Amniotic epithelial cell (primary cell): ENCODE measurements at places on chromosomes 16 and 17.

DNA sequence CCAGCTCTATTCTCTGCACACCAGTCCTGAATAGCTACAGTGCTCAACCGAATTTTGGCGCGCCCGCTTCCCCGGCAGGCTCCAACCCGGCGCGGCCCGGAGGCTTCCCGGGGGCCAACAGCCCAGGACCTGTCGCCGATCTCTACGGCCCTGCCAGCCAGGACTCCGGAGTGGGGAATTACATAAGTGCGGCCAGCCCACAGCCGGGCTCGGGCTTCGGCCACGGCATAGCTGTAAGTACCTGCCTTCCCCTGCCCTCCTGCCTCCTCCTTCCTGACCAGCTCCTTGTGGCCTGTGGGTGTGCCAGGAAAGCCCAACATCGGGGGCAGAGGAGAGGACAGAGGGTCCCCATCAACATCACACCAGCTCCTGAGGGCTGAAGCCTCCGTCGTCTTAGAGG is 70.2 kb downstream of the CCDC182 start:
- no peak for DNase-seq

- DNase-seq = no peak
These were observed 115.9 kb downstream of the SEC14L1 start for GRCh38 chr17:77256710-77257109.

DNA sequence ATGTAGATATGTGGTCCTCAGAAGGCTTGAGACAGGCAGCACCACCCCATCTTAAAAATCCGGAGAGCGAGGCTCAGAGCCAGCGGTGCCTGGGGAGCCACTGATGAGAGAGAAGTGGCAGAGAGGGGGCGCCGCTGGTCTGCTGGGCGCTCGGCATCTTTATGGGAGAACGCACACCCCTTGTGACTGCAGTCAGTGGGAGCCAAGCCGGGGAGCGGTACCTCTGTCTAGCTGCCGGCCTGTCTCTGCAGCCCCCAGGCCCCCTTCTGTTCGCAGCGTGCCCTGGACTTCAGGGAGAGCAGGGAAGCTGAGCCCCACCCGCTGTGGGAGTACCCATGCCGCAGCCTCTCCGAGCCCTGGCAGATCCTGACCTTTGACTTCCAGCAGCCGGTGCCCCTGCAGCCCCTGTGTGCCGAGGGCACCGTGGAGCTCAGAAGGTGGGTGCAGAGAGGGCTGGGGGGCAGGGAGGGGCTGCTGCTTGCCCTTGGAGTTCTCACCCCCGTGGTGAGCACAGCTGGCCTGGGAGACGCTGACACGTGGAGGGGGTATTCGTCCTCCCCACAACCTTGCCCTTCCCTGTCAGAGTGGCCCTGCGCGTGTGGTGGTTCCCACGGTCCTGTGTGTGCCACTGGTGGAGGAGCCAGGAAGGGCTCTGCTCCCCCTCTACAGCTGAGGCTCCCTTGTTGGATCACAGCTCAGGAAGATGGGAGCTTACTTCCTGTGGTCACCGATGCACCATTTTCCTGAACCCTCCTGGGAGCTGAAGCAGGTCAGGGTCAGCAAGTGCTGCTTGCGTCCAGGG is 44.8 kb downstream of the PRMT7 start:
- no peak for DNase-seq

DNA sequence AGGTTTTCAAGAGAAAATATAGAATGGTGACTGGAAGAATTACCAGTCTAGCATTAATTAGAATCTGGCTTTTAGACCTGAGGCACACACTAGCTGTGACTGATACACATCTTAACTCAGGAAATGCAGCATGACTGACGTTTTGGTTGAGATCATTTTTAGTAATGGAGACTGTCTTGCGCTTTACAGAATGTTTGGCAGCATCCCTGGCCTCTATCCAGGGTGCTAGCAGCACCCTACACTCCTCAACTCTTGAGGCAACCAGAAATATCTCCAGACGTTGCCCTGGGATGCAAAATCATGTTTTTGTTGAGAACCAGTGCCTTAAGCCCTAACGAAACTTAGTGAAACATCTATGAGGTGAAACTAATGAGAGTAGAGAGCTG is 109.0 kb downstream of the HS3ST3A1 start:
- no peak for DNase-seq

- no peak for DNase-seq
These were observed 17.1 kb upstream of the CCR7 start for GRCh38 chr17:40582328-40582901.

DNA sequence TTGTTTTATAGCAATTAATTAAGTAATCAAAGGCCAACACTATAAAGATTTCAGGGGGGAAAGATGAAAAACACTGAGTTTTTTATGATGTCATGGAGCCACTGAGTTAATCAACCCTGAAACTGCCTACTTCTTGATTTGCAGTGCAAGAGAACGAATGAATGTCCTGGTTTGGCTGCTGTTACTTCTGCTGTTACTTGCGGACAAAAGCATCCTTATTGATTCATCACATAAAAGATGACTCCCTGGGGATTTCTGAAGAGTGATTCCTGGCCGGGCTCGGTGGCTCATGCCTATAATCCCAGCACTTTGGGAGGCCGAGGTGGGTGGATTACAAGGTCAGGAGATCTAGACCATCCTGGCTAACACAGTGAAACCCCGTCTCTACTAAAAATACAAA is 10.9 kb upstream of the SPNS3 start:
- DNase-seq = no peak

GRCh38 chr17:40416671-40417070 is 1.0 kb downstream of the TOP2A start:
- no peak for DNase-seq

- no peak for DNase-seq
These were observed 189.7 kb downstream of the SNX29 start for GRCh38 chr16:12166271-12166670.

DNA sequence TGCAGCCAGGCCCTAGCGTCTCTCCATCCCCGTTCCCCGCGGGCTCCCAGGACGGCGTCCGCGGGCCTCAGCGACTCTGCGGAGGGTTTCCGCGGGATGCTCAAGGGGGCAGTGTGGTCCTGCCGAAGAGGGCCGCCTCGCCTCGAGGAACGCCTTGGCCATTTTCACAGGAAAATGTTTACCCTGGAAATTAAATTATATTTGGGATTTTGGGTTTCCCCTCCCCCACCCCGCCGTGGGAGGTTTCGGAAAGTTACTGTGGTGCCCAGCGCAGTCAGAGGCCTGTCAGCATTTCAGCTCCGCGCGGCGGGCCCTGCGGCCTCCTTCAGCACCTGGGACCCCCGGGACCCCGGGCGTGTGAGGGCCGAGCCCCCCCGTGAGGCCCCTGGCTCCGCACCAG is 94.5 kb downstream of the PCTP start:
- peak; percentile 12 for DNase-seq

DNA sequence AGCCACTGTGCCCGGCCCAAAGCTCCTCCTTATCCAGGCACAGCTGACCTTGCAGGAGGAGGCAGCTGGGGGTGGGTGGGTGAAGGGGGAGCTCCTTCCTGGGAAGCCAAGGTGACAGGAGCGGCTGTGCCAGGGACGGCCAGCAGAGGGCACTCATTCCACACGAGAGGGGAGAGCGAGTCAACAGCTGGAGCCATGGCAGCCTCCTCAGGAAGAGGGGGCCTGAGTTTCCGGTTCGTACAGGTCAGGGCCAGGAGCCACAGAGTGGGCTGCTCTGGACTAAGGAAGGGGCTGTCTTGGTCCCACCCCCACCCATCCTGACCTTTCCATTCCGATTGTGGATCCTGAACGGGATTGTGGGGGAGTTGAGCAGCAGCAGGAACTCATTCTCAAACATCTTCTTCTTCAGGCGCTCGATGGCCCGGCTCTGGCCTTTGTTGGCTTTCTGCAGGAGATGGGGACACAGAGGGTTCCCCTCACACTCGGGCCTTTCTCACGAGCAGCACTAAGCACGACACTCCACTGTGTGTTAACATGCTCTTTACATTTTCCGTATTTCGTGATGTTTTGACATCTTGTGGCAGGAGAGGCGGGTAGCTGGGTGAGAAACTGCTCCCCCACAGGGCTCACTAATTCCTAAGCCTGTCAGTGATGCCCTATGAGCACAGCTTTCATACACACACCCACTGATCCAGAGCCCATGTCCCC is 61.6 kb downstream of the TIMM22 start:
- peak; percentile 28 for DNase-seq

- DNase-seq = no peak
These were observed 374.0 kb upstream of the ASIC2 start for GRCh38 chr17:33667052-33667509.

DNA sequence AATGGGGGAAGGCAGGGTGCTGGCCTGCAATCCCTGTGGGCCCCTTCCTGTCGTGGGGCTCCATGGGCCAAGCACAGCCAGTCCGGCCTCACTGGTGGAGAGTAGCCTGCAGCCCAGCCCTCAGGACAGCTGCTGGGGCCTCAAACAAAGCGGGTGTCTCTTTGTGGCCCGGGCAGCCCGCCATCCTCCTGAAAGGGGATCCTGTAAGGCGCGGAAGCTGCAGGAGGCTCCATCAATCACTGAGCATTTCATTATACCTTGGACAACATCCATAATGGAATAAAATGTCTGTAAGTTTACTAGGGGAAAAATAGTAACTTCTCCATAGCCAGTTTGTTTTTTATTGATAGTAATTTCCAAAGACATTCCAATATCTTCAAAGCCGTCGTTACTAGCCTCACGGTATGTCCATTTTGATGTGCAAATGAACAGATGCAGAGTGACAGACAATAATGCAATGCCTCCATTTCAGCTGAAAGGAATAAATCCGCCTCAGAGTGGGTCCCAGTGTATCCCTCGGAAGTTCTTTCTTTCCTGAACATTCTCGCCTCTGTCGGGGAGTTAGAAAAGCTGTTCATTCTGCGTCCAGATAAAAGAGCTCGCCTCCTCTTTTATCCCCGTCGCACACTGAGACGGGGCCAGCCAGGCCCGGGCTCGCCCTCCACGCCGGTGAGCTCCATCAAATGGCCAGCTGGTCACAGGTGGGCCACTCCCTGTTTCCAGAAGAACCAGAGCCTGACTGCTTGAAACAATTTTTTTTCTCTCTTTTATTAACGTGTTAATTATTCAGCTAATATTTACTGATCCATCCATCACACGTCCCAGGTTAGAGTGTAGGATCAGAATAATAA is 14.4 kb downstream of the WSCD1 start:
- no peak for DNase-seq

- no peak for DNase-seq
These were observed 8.1 kb upstream of the MRPL58 start for GRCh38 chr17:75004371-75004770.

DNA sequence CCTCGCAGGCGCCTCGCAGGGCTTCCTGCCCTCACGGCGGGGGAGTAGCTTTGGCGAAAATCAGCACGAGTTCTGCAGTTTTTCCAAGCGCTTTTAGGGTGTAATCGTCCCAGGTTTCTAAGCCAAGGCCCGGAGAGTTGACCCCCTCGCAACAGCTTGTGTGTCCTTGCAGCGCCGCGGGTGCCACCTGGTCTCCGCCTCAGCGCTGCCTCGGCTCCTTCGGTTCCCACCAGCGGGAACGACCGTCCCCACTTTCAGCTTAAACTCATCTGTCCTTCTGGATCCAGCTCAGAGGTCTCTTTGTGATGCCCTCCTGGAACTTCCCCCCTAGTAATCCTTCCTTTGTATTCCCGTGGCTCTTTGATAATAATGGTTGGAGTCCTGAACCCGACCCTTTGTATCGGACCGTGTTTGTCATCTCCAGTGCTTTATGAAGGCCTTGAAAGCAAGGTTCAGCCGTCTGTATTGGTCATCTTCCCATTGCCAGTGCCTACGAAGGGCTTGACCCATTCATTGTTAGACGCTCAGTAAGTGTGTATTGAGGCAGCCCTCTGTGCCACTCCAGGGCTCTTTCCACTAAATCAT is 858 bp upstream of the SMARCE1 start:
- DNase-seq = peak; percentile 21

DNA sequence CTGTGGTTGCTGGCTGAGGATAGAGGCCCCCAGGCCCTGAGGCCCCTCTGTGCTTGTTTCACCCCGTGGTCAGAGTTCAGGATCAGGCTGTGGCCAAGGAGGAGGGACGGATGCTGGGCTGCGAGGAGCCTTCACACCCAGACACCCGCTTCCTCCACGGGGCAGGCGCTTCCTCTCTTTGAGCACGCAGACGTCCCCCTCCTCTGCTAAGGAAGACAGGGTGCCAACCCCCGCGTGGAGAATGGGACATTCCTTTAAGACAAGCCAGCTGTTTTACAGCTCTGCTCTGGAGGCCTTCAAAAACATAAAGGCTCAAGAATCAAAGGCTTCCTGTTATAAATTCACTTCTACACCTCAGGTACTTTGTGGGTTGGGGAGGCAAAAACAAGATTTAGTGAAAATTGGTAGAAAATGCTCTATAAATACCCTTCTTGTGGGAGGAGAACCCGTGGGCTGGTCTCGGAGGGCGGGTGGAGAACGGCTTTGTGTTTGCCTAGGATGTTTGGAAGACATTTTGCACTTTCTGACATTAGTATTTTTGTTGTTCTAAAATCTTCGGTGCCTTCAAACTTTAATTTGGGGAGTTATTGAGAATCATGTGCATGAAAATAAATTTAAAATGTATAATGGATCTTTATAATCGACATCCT is 60.8 kb upstream of the FOXF1 start:
- no peak for DNase-seq

DNA sequence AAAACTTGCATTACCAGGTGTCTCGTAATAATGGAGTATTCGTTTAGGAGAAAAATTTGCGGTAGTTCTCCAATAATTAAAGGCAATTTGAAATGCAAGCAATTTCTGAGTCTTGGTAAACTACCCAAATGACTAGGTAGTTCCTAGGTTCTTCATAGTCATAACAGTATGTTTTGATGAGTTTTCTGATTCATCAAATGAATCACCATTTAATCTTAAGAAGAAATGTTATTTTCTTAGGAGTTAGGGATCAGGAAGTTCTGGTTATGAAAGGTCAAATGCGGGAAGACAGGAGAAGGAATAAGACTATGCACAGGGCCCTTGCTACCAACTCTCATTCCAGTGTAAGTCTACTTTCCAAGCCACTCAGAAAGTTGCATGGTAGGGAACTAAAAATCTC is 221.5 kb upstream of the SOX9 start:
- DNase-seq = peak; percentile 56

DNA sequence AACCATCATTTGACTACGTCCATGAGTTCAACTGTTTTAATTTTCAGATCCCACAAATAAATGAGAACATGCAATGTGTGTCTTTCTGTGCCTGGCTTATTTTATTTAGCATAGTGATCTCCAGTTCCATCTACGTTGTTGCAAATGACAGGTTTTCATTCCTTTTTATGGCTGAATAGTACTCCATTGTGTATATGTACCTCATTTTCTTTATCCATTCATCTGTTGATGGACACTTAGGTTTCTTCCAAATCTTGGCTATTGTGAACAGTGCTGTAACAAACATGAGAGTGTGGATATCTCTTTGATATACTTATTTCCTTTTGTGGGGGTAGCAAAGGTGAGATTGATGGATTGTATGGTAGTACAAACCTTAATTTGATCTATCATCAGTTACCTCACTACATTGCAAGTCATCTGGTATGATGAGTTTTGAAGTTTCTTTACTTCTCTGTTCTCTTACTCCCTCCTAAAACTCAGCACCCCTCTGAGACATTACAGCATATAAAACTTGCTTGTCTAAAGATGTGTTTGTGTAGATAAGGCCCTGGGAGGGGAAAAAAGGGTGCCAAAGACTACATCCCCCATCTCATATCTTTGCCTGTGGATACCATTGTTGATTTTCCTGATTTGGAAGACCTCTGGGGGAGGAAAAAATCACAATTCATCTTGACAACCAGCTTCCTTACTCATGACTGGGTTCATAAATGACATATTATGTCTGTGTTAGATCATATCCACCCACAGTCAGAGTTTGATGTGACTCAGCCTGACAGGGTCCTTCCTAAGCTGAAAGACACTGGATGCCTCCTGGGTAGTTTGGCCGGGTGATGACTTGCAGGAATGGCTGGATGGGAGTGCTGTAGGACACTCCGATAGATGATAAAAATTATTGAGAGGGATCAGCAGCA is 47.6 kb downstream of the ABCA9 start:
- peak; percentile 95 for DNase-seq
